Hippocampal formation (tissue), 2 donors: ENCODE measurements at places on chromosomes 5 and 9.

DNA sequence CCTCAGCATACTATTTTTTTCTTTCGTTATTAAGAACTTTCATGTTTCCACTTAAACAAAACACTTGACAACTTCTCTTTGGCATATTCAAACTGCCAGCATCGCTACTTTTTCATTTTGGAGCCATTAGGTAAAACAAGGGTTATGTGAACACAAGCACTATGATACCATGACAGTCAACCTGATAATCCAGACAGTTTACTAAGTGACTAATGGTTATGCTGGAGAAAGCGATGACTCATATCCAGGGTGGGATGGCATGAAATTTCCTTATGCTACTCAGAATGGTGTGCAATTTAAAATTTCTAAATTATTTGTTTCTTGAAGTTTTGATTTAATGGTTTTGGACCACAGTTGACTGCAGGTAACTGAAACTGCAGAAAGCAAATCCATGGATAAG, 29.9 kb upstream of the PRSS3 start:
- DNase-seq: no peak

DNA sequence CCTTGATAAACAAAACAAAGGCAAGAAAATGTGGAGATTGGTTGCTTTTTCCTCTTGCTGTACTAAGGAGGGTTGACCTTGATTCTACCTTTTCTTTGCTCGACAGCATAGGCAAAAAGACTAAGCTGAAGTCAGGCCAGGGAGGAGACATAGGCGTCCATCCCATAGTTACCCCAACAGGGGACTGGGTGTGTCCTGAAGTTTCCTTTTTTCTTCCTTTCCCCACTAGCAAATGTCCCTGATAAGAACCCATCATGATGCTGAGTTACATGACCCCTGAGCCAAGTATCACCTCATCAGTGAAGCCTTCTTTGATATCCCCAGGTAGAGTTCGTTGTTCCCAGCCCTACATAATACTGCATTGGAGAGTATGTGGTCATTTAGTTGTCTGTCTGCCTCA, 9.9 kb upstream of the SHROOM1 start:
- DNase-seq: no peak

- no peak for DNase-seq
Observed at GRCh38 chr5:142360607-142361120, 35.8 kb upstream of the SPRY4 start.

DNA sequence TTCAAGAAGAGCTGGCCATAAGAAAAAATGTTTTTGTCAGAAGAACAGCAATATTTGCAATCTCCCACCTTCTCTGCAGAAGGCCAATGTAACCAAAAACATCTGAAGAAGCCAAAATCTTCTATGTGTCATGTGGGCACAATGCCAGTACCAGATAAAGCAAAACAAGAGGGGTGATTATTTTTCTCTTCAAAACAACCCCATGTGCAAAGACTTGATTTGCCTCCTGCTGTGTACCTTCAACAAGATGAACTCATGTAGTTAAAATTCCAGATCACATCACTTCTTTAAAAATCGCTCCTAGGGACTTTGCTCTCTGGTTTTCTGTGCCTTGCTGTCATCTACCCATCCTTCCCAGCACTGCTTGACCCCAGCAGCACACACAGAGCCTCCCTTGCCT, 134.0 kb upstream of the MAP3K1 start:
- DNase-seq: no peak

DNA sequence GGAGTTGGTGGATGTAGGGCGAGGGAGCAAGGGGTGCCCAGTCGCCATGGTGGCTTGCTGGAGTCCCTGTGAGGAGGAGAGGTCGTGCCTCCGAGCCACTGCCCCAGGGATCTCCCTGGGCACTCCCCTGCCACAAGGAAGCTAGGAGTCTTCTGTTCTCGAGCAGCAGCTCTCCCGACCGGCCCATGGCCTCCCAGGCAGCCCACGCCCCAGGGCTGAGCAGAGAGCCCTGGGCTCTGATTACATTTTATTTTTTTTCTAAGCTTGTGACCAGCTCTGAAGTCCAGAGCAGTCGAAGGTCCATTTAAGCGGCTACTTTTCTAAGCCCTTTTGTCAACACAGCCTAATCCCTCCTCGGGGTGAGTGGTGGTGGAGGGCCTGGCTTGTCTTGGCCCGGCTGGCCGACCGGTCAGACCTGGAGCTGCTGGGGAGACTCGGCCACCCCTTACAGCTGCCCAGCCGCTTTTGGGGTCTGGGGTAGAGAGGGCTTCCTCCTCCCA, 2.1 kb downstream of the RXRA start:
- no peak for DNase-seq

DNA sequence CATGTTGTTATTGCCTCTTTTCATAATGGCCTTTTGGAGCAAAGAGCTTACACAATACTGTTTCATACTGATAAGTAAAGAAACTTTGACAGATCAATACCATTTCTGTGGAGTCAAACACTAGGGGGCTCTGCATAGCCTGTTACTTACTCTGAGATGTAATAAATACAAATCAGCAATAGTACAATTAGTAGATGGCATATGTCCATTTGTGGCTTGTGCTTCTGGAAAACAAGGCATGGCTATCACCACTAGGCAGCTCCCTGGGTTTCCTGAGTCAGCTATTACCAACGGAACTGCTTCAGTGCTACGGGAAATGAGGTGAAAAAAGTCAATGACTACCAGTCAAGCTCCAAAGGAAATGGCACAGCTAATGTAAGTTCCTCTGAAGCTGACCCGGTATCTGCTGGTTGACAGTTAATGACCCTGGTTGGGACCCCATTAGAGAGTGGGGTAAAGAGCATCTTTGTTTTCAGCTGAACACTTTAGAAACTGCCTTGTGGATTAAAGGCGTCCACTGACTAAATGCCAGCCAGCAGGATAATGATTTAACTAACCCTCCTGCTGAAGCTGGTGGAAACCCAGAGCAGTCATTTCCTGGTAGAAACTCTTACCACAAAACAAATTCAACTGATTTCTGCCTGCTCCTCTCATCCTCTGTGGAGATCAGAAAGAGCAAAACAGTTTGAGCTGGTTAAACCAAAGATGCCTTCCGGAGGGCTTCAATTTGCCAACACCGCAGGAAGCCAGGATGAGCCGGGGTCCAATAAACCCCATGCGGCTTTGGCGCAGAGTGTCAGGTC, 69.0 kb upstream of the FAM169A start:
- no peak for DNase-seq

GRCh38 chr5:116510517-116510916, 64.1 kb downstream of the SEMA6A start:
- no peak for DNase-seq

DNA sequence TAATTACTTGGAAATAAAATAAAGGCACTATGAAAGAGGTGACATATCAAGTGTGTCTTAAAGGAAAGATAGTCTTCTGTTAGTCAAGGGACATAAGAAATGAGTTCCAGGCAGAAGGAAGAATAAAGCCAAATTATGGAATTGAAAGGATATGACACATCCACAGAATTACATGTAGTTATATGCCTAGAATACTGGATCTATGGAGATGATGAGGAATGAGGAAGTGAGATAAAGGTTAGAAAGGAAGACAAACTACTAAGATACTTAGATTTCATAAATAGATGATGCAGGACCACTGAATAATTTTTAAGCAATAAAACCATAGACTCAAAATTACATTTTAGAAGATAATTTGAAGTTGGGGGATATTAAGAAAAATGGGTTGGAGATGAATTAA, 609.8 kb downstream of the PTPRD start:
- DNase-seq: no peak

DNA sequence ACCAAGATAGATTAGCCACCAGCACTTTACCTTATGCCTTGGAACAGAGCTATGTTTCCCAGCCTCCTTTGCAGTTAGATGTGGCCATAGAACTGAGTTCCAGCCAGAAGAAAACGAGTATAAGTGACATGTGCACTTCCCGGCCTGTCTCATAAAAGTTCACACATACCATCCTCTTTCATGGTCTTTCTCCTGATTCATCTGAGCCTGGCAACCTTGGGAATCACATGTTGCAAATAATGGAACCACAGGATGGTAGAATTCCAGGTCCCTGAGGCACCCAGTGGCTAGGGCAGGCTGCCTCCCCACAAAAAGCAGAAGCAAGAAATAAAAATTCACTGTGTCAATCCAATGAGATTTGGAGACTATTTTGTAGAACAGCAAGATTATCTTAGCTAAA, 128.1 kb downstream of the PDE4D start:
- no peak for DNase-seq

DNA sequence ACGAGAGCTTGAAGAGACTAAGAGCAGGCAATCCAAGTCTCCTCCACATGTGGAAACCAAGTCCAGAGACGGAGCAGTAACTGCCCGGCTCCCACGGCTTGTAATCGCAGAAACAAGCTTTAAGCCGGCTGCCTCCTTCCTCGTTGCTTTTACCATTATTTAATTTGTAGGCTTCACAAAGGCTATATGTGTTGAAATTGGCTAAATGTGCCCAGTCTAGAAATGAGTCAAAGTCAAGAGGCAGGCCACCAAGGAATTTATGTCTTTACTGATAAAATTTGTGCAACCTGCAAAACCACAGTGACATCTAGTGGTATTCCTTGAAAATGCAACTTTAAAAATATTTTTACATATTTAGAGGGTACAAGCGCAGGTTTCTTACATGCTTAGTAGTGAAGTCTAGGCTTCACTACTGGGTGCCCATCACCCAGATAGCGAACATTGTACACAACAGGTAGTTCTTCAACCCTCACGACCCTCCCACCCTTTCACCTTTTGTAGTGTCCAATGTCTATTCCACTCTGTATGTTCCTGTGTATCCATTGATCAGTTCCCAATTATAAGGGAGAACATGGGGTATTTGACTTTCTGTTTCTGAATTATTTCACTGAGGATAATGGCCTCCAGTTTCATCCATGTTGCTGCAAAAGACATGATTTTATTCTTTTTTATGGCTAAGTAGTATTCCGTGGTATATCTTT, 33.5 kb upstream of the EBF1 start:
- peak; percentile 7 for DNase-seq

GRCh38 chr9:133204335-133204992, 4.6 kb downstream of the OBP2B start:
- no peak for DNase-seq

- no peak for DNase-seq
Observed at GRCh38 chr5:2466966-2467365, 284.5 kb downstream of the IRX2 start.

GRCh38 chr9:121399883-121400607, 30.0 kb upstream of the STOM start:
- DNase-seq: no peak

- DNase-seq: no peak
Observed at GRCh38 chr9:4740388-4740637, 689 bp downstream of the AK3 start.

GRCh38 chr9:86354818-86355309, 654 bp upstream of the TUT7 start:
- no peak for DNase-seq

DNA sequence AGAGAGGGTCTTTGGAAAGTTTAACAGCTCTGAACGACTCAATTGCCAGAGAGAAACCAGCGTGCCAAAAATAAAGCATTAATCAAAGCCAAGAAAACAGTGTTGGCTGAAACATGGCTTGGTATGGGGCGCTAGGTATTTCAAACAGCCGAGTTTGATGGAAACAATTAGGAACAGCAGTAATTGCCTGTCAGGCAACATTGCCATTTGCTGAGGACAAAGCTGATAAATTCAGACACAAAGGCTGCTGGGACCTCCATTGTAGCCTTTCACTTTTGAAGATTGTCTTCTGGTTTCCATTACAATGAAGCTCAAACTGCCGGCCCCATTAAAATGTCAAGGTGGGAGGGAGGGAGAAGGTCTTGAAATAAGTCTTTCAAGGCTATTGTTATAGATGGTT, 125.4 kb upstream of the SPDL1 start:
- DNase-seq: no peak

DNA sequence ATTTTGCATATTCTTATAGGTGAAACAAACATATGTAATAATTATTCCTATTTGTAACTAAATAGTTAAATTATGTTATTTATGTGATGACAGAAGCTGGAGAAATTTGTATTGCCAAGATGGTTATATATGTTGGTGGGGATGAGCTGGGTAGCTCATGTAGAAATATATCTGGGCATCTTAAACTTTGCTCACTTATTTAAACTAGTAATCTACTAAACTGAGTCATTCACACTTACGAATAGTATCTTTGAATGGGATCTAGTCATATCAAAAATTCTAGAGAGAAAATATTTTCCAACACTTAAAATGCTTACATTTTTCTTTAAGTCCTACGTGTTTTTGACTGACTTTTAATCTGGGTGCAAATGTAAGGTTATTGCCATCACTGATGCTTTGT, 44.6 kb upstream of the EIF4EBP3 start:
- DNase-seq: no peak

DNA sequence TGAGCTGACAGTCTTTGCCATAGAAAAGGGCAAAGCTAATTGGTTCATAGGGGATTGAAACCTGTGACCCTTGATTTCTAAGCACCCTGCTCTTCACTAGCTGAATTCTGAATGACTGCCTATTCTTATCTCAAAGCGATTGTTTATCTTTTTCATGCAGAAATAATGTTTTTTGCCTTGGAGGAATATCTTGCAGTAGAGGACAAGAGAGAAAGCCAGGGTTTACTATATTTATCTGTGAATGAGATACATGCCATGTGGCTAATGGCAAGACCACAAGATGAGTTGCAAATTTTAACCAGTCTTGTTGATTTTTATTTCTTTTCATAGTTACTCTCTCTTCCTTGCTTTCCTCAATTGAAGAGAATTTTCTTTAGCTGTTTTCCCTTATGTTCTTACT, 185.0 kb downstream of the CNTLN start:
- DNase-seq: no peak

GRCh38 chr5:56487528-56488115, 254.5 kb upstream of the ANKRD55 start:
- no peak for DNase-seq

- peak; percentile 80 for DNase-seq
Observed at GRCh38 chr5:139671096-139671841, 23.1 kb downstream of the CXXC5 start.

GRCh38 chr5:13567819-13568218, 376.7 kb downstream of the DNAH5 start:
- no peak for DNase-seq

- no peak for DNase-seq
Observed at GRCh38 chr9:133784731-133785561, 46.8 kb upstream of the SARDH start.

GRCh38 chr5:119417891-119418605, 34.2 kb upstream of the HSD17B4 start:
- DNase-seq: no peak

- no peak for DNase-seq
Observed at GRCh38 chr5:135025730-135026644, 8.0 kb downstream of the PITX1 start.

- DNase-seq: no peak
Observed at GRCh38 chr5:180720486-180720885, 19.4 kb downstream of the OR2Y1 start.

GRCh38 chr9:100759215-100759614, 181.3 kb downstream of the CAVIN4 start:
- no peak for DNase-seq

GRCh38 chr5:168219515-168220410, 71.7 kb upstream of the WWC1 start:
- peak; percentile 86 for DNase-seq

- no peak for DNase-seq
Observed at GRCh38 chr5:43244823-43245565, 53.0 kb downstream of the NIM1K start.
